ENCODE measurements at places on chromosomes 6 and 20.

DNA sequence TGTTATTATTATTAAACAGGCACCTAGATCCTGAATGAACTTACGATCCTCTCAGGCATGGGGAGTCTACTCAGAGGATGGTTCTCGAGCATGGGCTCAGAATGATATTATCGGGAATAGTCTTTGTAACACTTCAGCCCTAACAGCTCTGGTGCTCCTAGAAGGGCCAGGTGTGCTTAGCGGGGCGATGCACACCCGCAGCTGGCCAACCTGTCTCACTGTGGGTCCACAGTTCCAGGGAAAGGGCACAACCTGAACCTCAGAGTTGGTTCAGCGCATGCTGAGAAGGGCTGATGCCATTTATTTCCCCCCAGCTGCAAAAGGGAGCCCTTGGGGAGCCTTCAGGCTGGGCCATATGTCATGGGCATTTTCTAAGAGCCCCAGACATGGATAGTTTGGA is 26.2 kb downstream of the RRAGD start:
- DNase-seq: no peak

DNA sequence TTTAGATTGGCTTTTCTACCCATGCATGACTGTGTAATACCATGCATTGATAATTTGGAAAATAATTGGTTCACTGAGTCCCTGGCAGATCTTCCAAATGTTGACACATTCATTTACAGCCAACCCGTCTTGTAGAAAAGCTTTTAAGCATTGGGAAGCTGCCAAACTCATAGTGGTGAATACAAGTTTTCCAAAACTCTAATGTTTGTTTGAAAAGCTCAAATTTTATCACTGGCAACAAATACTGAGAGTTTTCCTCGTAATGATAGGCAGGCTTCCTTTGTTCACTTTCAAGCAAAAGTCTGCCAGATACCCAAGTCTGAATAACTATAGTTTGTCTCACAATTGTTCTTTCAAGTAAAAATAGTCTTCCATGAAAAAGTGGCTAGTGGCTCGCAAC is 143.0 kb downstream of the FIG4 start:
- no peak for DNase-seq

DNA sequence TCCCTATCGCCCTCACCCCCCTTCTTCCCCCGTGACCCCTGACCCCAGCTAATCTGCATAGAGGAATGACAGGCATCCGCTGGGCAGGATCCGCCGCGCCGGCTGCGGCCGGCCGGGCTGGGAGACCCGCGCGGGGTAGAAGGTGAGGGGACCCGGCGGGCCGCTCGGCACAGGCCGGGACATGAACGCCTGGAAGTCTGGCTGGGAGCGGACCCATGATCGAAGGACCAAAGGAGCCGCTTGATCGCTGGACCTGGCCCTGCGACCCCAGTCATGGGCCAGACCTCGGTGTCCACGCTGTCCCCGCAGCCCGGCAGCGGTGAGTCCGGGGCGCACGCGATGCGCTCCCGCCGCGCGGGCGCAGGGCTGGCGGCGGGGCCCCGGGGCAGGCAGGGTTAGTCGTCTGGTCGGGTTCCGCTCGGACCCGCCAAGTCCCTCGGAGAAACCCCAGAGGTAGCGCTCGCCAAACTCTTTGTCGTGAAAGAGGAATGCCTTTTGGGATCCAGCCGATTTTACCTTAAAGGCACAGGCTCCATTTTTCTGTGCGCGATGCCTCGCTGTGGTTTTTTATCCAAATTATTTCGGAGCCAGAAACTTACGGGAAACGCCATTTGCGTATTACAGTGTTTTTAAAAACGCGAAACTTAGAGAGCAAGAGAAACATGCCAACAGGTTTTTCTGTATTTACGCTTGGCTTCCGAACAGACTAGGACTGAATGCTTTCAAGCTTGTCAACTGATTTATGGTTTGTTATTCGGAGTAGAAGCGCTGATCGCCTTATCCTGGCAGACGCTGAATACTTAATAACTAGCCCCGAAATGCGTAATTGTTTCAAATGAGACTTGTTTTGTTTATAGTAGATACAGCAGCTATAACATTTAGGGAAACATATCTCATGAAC is at the start of gene PHACTR2:
PHACTR2 (plus strand) TSS at position 75 of the 901 bp plus-strand sequence; CDS start at position 274, 199 bp downstream.
- DNase-seq: peak; percentile 13

GRCh38 chr6:151869787-151870186 is 62.3 kb downstream of the ESR1 start:
- no peak for DNase-seq

GRCh38 chr6:164661716-164662115 is 647.7 kb downstream of the C6orf118 start:
- DNase-seq: no peak

GRCh38 chr6:152701081-152701862 is 3.6 kb downstream of the MYCT1 start:
- no peak for DNase-seq

- DNase-seq: no peak
Measured at GRCh38 chr6:75206576-75207342, 906 bp upstream of the COL12A1 start.

- no peak for DNase-seq
Measured at GRCh38 chr6:34547701-34548644, 8.2 kb downstream of the SPDEF start.

GRCh38 chr6:160972111-160972510 is 19.5 kb upstream of the MAP3K4 start:
- no peak for DNase-seq

DNA sequence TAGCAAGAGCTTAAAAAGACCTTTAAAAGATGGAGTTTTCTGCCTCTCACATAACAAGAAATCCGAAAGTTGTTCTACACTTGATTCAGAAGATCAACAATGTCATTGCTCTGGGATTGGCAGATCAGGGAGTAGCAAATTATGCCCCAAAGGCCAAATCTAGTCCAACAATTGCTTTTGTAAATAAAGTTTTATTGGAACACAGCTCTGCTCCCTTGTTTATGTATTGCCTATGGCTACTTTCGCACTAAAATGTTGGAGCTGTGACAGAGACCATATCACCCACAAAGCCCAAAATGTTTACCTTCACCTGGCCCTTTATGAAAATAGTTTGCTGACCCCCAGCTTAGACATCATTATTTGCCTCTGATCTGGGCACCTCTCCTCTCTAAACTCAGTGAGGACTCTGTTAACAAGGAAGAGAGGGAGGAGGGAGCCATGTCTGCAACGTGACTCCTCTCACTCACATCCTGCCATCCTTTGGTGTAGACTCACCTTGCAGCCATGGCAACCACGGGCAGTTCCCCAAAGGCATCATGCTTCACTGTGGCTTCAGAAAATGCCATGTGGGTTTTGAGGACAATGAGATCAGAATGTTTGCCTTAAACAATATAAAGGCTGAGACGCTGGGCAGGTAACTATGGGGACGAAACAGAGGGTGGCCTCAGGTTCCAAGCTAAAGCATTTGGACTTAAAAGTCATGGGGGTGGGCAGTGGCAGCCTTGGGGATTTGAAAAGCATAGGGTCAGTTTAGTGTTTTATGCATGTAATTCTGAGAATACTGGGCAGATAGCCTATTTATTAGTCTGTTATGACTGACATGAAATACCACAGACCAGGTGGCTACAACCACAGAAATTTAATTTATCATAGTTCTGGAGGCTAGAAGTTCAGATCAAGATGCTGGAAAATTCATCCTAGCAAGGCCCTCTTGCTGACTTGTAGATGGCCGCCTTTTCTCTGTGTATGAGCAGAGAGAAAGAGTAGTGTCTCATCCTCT is 149.7 kb upstream of the TNFAIP3 start:
- peak; percentile 86 for DNase-seq

- no peak for DNase-seq
Measured at GRCh38 chr20:55424968-55425367, 580.4 kb downstream of the CBLN4 start.

GRCh38 chr6:32126880-32127279 is 1.2 kb downstream of the ATF6B start:
- no peak for DNase-seq

GRCh38 chr6:84408028-84408427 is 180.6 kb upstream of the CEP162 start:
- no peak for DNase-seq

DNA sequence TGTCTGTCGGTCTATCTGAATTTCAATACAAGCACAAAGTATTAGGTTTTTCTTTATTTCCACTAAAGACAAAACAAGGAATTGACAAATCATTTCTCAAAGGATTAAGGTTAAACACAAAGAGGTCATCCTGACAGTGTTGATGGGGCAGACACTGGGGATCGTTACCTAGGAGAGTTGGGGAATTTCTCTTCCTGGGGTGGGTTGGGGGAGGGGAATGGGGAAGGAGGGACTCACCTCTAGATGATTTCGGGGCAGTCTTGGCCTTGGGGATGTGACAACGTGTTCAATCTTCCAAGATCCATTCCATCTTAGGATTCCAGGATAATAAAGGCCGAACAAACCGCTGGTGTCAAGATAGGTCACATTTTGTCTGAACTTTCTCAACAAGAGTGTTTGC is 35.4 kb upstream of the FOXA2 start:
- no peak for DNase-seq

GRCh38 chr6:2225422-2226392 is 19.7 kb downstream of the GMDS start:
- DNase-seq: no peak

DNA sequence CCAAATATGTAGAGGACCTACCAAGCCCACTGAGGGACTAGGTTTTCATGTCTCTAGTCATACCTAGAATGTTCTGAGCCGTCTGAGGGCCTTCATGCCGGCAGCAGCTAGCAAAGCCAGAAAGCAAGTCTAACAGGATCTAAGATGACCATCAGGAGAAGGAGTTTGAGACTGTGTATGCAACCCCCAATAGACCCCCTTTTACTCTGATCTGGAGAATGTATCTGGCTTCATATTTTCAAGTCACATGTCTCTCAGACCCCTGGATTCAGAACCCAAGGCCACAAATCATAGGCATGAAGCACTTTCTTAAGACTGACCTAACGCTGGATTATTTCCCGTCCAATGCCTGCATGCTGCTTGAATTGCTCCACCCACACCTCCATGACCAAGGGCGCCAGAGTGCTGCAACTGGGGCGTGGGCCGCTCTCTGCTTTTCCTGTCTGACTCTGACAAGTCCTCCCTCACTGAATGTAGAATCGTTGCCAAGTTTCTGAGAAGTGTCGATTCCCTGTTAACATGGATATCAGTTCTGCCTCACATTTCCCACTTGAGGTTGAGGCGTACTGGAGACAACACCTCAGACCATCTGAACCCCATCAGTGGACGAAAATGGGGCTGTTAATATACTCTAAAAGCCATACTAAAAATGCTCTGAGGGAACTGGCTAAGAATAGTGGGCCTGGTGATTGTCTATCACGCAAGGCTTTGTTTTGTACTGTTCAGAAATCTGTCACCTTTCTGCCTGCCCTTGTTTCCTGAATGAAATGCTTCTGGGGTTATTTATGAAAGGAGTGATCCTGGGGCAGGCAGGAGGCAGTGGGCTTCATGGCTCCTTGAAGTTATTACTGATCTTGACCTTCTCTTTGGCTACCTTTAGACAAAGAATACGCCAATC is 23.9 kb upstream of the ASXL1 start:
- DNase-seq: peak; percentile 22

DNA sequence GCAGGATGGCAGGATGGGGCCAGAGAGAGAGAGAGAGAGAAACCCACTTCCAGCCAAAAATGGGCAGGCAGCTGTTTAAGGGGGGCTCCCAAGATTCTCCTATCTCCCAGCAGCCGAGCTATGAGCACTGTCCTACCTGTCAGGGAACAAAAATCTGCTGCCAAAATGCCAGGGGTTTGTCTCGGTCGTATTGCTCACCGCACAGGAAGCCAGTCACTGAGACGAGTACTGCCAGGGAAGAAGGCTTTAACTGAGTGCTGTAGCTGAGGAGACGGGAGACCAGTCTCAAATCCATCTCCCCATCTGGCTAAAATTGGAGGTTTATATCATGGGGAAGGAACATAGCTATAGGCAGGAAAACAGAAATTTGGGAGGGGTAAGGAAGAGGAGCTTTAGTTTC is 22.3 kb downstream of the GGTLC1 start:
- DNase-seq: no peak

DNA sequence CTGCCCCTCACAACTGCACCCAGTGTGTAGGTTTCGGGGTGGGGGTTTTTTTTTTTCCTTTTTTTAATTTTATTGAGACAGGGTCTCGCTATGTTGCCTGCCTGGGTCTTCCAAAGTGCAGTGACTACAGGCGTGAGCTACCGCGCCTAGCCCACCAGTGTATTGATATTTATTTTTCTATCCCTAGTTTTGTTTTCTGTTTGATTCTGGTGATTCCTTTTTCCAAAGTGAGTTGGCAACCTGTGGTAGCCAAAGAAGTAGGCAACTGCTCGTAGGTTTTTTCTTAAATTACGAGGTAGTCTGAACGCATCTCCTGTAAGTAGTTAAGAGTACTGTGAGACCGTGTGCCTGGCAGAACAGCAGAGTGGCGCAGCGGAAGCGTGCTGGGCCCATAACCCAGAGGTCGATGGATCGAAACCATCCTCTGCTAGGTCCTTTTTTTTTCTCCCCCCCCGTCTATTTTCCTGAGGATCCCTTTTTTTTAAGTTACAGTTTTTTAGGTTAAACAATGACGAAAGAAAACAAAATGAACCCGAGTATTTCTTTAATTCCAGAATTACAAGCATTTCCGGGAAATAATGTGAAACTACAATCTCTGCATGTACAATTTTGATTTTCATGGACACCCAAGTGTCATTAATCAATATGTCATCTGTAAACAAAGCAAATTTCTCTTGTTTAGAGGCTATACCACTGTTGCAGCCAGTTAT is 78.7 kb upstream of the BTN3A2 start:
- DNase-seq: peak; percentile 67

DNA sequence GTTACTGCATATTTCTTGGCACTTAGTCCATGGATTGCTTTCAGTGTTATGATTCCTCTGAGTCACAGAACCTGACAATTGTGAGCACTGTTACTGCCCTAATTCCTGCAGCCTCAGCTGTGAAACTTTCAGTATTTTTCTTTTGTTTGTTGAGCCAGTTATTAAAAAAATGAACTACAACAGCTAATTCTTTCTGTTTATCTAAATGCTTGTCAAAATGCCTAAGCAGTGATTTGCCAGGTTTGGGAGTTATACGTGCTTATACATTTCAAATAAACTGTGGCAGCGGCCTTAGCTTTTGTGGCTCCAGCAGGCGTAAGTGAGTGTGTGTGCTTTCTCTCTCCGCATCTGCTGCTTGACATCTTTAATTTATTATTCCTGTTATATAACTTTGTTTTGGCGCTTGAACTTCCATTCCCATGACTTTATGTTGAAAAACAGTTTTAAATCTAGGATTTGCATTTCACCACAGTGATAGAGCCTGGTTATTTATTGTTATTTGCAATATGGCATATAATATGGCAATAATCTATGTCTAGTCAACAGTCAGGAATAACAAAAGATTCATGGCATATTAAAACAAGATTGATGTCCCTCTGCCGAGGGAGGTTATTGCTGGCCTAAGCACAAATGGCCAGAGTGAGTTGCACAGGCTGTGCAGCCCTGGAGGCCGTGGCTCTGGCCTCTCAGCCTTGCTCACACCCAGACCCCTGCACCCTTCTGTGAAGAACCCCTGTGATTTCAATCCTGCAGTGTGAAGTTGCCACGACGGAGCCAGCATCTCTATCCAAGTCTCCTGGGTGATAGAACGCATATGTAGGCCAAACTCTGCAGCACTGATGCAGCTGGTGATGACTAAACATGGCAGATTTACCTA is 303.4 kb downstream of the THBS2 start:
- no peak for DNase-seq

GRCh38 chr6:33744001-33744848 is 2.5 kb downstream of the IP6K3 start:
- peak; percentile 45 for DNase-seq

All from effector memory CD4-positive, alpha-beta T cell (primary cell).